ENCODE measurements at places on chromosomes 3 and 15.

DNA sequence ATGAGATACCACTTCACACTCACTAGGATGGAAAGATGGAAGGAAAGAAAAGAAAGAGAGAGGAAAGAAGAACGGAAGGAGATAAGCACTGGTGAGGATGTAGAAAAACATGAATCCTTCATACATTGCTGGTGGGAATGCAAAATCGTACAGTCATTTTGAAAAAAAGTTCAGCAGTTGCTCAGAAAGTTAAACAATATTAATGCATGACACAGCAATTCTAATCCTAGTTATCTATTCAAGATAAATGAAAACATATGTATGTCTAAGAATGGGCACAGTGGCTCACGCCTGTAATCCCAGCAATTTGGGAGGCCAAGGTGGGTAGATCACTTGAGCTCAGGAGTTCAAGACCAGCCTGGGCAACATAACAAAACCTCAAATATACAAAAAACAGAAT is 59.1 kb downstream of the SENP7 start:
- DNase-seq = no peak

DNA sequence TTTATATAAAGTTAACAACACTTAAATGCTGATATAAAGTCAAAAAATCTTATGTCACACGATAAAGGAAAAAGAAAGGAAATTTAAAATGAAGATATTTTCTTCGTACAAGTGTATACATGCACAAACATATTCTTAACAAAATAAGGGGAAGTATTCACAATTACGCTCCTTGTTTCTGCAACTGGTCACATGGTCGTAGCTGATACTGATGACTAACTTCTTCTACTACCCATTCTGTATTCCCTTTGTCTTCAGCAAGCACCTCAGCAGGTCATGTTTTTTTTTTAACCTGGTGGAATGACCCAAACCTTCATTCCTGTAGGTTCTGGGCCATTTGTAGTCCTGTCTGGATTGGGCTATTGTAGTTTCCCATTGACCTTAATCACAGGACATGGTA is 30.0 kb upstream of the CMTM8 start:
- no peak for DNase-seq

GRCh38 chr3:30620402-30621360 is 14.3 kb downstream of the TGFBR2 start:
- no peak for DNase-seq

- no peak for DNase-seq
Measured at GRCh38 chr15:56058986-56059385, 65.6 kb upstream of the NEDD4 start.

DNA sequence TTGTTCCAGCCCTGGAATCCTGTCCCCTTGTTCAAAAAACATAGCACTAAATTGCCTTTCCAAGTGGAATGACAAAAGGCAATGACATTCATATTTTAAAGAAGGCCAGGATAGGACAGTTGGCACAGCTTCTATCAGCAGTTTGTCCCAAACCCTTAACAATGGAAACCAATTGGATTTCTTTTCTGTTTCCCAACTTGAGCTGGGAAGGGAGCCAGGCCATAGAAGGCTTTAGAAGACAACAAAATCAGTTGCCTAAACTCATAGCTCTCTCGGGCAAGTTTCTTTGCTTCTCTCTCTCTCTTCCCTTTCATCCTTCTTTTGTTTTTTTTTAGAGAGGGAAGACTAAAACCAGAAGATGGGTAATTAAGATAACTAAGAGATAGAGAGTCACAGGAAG is 227.7 kb upstream of the TPRG1 start:
- DNase-seq = no peak

DNA sequence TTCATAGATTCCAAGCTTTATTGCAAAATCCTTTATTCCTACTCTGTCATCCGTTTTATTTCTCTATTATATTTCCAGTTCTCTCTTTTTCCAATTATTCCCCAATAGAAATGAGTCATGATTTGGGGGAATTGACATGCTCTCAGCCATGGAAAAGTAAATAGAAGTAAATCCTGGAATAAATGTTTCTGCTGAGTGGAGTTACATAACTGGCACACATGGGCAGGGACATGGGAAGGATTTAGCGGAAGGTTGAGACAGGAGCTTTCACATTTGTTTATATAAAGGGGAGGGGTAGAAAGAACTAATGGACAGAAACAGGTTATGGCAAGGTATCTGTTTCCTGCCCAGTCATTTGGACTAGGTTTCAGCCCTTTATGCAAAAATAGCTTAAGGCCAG is 221.6 kb downstream of the PLOD2 start:
- no peak for DNase-seq

- DNase-seq = no peak
Measured at GRCh38 chr3:183210862-183211341, 42.2 kb upstream of the B3GNT5 start.
